ENCODE measurements at places on chromosomes 11 and 22.
A peak's percentile ranks its signal among the peaks of the same experiment; 100 is the strongest.

- no peak for ATAC-seq
These were observed 57.5 kb upstream of the PLET1 start for GRCh38 chr11:112318184-112318591.

GRCh38 chr22:48872271-48873190 lies 955.1 kb downstream of the BRD1 start:
- ATAC-seq, result no peak

GRCh38 chr11:88313441-88313840 lies 24.1 kb downstream of the CTSC start:
- no peak for ATAC-seq

DNA sequence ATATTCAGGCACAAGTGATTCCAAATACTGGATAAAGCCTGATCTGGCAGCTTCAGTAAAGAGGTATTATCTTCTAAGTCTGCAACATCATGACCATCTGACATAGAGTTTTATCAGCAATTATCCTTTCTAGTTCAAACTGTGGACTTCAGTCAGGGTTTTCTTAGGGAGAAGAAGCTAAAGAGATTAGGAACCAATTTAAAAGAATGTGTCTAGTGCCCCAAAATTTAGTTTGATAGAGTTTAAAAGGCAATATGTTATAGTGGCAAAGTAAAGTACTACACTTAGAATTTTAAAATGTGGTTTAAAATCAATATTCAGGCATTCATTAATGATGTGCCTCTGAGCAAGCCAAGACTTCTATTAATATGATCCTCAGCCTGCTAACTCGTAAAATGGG lies 5.4 kb downstream of the PAK1 start:
- no peak for ATAC-seq

DNA sequence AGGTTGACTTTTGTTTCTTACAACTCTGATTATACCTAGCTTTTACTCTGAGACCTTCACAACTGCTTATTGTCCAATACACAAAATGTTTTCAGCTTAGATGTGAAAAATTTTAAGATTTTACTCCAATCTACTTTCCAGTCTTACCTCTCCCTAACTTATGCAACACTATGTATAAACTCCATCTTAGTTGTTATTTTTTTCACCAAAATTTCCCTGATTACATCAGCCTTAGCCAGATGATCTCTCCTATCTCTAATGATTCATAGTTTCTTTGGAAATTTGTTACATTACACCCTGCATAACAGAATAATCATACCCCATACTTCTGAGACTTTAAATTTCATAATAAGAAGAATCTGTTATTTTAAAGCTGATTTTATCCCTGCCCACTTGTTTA lies 621.0 kb upstream of the ANO3 start:
- ATAC-seq, result no peak

DNA sequence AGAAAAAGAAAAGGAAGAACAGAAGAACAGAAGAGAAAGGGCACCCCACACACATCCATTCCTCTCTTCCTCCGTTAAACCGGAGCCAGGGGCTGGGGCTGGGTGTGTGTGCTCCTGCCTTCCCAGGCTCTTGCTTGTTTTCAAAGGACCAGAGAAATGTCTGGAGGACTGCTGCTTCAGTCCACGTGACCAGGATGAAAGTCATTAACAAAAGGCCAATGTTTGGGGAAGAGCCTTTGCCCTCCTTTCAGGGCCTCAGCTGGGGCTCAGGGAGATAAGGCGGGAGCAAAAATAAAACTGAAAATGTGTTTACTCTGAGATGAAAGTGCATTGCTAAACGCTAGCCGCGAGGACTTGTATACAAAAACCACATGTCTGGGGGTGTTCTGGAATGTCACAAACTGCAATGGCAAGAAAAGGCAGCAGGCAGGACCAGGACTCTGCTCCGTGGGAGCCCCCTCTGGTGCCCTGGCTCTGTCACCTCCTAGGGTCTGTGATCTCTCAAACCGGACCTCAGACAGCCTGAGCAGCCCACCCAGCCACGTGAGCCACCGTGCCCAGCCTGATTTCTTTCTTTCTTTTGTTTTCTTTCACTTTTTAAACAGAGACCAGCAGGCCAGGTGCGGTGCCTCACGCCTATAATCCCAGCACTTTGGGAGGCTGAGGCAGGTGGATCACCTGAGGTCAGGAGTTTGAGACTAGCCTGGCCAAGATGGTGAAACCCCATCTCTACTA lies 31.6 kb upstream of the MYH9 start:
- ATAC-seq, result no peak

GRCh38 chr11:45092901-45093760 lies 53.3 kb upstream of the PRDM11 start:
- ATAC-seq, result peak; percentile 92

- no peak for ATAC-seq
These were observed 4.9 kb upstream of the ATP6V1E1 start for GRCh38 chr22:17633217-17633997.

GRCh38 chr11:92670308-92670890 lies 299.1 kb upstream of the MTNR1B start:
- ATAC-seq, result no peak

- ATAC-seq, result no peak
These were observed 3.3 kb downstream of the POU2F3 start for GRCh38 chr11:120243221-120243620.

GRCh38 chr22:34334893-34335292 lies 414.6 kb upstream of the LARGE1 start:
- ATAC-seq, result no peak

GRCh38 chr11:113647108-113647507 lies 59.0 kb downstream of the TMPRSS5 start:
- ATAC-seq, result no peak

DNA sequence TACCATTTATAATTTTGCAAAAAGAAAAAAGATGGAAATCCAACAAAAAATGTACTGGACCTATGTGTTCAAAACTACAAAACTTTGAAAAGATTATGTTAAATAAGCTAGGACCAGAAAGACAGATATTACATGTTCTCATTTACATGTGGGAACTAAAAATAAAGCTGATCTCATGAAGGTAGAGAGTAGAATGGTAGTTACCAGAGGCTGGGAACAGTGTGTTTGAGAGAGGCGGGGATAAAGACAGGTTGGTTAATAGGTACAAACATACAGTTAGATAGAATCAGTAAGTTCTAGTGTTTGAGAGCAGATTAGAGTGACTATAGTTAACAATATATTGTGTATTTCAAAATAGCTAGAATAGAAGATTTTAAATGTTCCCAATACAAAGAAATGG lies 71.6 kb downstream of the USP47 start:
- ATAC-seq, result no peak

DNA sequence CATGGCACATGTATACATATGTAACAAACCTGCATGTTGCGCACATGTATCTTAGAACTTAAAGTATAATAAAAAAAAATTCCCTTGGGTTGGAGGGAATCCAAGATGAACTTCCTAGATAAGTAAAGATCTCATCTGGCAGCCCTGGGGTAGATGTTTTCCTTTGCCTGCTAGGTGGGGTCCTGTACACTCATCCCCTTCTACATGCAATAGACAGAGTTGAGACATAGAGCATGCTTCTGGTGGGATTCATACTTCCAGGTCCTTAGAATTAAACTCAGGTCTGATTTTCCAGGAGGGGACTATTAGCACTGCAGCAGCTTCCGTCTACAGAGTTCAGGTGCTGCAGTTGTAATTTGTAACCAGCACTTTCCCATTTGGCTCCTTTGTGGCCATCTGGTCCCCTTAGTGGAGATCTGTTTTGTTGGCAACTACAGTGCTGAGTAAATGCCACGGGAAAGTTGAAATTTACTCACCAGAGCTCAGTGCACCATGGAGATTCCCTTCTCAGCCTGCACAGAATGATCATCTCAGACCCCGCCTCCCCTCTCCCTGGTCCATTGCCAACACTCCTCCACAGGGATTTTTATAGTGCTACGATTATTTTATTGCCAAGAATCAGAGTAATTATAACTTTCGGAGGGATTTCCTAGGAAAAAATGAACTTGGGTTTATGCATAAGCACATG lies 220.1 kb upstream of the E2F8 start:
- ATAC-seq, result no peak

- ATAC-seq, result peak; percentile 43
These were observed 21.3 kb downstream of the STX3 start for GRCh38 chr11:59776210-59777066.

DNA sequence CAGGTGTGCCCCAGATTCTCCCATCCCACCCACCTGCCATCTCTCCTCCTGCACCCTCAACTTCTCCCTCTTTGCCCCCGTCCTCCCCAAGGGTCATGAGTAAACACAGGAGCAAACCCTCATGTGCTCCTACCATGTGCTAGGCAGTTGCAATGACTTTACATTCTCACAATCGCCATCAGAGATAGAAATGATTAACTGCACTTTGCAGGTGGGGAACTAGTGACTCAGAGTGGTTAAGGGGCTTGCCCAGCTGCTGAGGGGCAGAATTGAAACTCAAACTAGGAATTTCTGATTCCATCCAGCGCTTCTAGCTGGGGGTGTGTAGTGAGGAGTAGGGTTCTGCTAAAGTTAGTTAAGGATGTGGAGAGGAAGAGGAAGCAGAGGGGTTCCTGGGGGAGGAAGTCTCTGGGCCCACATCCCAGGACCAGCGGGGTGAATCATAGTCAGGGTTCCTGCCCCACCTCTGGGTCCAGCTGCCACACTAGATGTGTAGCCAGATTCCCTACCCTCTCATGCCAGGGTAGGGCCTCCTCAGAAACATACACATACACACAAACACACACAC lies 16.0 kb upstream of the PRG2 start:
- peak; percentile 94 for ATAC-seq

GRCh38 chr11:57834852-57835251 lies 73.2 kb downstream of the CTNND1 start:
- ATAC-seq, result no peak

GRCh38 chr22:17575151-17575550 lies 11.9 kb downstream of the SLC25A18 start:
- ATAC-seq, result no peak

DNA sequence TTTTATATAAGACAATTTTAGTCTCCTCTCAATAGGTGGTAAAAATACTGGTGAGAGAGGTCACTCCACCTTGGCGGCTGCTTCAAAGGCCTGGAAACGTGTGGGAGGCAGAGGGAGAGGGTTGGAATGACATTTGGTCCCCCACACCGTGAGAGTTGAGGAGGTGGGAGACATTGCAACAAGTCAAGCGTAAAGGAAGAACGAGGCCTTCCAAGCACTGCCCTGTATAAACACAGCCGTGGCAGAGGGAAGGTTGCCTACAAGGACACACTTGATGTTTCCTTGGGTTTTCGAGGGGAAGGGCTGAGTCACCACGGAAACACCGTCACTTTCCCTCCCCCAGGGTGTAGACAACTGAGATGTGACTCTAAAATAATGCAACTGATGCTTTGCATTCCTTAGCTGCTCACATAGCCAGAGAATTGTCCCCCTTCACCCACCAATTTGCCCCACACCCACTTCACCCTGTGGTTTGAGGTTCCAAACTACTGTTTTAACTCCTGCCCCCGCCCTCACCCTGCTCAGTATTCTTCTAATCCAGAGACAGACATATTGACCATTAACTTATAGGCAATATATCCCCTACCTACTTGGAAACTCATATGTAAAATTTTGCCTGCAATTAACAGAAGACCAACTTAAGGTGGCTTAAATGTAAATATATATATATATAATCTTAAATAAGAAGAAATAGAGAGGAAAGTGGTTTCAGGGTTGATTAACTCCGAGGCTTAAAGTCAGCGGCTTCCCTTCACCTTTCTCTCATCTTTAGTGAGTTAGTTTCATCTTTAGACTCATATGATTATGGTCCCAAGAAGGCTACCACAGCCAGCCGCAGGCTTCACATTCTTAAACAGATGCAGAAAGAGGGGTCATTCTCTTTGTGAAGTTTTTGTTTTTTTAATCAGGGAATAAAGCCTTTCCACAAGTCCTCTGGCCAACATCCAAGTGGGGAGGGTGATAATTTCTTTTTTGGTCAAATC lies 54.1 kb upstream of the BDNF start:
- ATAC-seq, result no peak

- ATAC-seq, result peak; percentile 54
These were observed 33.8 kb upstream of the SLC35C1 start for GRCh38 chr11:45771193-45771565.

DNA sequence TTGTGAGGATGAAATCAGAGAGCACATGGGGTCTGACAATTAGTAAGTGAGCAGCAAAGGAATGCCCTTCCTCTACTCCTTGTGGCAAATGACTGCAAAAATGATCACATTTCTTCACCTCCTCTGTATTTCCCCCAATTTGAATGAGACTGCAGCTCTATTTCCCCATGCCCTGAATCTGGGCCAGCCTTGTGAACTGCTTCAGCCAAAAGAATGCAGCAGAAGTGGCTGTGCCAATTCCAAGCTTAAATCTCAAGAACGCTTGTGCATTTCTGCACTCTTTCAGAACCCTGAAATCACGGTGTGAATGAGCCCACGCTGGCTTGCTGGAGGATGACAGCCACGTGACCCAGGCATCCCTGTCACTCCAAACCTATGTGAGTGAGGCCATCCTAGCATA lies 9.9 kb downstream of the SLC43A3 start:
- ATAC-seq, result no peak

GRCh38 chr11:19739872-19740271 lies 27.2 kb downstream of the NAV2 start:
- no peak for ATAC-seq

- ATAC-seq, result no peak
These were observed 3.0 kb downstream of the RPS25 start for GRCh38 chr11:119015054-119015611.

GRCh38 chr11:36364551-36365325 lies 68.7 kb downstream of the PRR5L start:
- ATAC-seq, result no peak

DNA sequence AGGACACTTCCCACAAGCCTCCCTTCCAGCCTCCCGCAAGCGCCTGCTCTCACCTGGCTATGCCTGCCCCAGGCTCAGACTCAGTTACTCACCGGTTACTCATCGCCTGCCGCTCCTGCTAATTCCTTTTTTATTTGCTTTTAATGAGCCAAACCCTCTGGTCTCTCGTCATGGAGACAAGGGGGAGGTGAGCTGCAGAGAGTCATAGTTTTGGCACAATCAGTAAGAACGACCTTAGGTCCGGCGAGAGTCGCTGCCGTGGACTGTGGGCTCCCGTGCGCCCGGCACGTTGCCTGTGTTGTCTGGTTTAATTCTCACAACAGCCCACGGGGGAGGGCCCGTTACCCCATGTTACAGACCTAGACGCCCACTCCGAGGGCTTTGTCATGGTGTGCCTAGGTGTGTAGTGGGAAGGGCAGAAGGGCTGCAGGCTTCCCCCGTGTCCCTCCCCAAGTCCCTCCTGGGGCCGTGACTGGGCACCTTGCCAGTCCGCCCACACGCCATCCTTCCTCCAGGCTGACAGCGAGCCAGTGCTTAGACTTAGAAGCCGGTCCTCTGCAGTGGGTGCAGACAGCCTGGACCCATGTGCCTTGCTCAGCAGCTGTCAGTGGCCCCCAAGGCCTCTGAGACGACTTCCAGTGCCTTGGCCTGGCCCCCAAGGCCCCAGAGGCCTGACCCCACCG lies 42.2 kb downstream of the WNT7B start:
- no peak for ATAC-seq

DNA sequence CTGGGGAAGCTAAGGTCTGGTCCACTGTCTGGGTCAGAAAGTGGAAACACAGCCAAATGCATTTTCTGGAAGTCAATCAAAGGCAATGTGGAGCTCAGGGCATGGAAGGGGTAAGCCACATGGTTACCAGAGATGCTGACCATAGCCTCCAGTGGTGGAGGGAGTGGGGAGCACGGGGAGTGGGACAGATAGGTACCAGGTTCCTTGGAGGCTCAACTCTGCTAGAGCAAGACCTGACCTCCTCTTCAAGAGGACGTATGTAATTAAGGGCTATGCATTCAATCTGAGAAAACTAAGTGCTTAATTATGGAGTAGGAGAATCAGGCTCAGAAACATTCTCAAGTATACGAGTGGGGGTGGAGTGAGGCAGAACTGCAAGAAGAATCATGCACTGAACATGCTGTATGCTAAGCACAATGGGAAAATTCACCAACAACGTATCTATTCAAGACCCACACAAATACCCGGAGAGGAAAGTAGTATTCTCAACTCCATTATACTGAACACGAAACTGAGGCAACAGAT lies 65.2 kb upstream of the PHOX2A start:
- ATAC-seq, result no peak
